Activated T-cell treated with anti-CD3 and anti-CD28 coated beads for 24 hours (primary cell): ENCODE measurements at places on chromosomes 11 and 22.

DNA sequence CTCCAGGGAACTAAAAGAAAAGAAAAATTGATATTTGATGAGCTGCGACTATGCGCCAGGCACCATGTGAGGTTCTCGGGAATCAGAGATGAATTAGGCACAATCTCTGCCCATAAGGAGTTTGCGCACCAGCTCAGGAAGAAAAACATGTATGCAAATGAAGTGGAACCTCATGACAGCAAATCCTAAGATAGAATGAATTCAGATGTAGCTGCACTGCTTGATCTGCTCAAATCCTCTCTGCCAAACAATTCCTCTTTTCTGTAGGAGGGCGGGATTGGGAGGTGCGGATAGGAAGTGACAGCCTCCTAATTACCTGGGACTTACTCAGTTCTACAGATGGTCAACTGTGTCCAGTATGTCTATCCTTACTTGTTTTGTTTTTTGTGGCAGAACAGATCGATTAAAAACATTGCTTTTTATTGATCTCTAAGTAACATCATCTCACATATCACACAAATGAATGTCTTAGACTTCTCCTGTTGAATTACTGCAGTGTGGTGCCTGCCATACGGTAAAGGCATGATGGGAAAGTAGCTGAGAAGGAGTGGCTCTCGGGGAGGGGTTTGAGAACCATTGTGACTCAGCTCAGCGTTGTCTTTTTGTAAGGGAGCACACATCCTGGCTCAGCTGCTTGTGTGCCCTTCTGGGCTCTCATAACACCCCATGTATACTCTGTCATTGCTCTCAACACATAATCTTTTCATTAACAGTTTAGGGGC lies 13.9 kb downstream of the CRTAM start:
- DNase-seq: peak; percentile 24

- no peak for DNase-seq
Observed at GRCh38 chr11:95245581-95245980, 14.6 kb upstream of the SESN3 start.

DNA sequence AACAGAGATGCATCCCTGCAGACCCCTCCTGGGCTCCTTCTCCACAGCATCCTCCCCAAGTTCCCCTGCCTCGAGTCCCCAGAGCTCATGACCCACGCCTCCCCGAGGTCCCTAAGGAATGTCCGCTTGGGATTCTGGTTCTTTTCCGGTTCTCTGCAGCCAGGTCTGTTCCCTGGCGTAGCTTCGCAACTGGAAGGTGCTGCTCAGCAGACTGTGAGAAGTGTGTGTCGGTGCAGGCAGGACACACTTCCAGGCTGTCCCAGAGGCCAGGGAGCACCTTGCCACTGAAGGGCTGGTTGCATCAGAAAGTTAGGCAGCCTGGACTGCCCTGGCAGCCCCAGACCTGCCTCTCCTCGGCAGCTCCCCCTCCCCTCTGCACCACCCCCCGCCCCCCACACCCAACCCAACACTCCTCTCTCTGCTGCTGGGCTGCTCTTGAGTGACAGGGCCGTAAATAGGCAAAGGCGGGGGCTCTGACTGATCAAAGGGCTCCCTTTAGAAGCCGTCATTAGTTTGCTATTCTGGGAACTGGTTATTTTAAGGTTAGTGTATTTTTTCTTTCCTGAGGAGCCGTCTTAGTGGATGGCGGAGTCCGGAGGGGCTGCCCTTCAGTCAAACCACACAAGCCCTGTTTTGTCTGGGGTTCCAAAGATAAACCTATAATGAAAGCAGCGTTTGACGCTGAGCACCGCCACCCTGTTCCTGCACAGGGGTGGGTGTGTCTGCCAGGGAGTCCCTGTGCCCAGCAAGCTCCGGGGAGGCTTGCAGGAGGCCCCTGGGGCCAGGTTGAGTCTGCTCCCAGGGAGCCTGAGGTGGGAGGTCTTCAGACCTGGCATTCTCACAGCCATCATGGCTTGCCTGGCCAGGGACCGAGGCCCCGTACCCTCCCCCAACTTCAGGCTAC lies 88.6 kb upstream of the KCNQ1OT1 start:
- DNase-seq: no peak

DNA sequence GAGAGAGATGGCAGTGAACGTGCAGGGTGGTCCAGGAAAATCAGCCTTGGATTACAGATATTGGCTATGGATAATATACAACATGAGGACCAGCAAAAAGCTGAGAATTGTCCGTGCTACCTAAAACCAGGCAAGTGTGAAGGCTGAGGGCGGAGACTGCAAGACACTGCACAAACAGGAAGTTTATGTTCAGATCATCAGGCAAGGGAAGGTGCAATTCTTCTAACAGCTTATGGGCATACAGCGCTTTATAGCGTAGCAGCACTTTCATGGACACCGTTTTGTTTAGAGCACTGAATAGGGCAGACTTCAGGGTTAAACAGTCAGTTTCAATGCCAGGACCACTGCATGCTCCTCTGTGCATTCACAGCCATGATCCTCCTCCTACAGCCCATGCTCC lies 93.1 kb upstream of the TMEM45B start:
- no peak for DNase-seq

DNA sequence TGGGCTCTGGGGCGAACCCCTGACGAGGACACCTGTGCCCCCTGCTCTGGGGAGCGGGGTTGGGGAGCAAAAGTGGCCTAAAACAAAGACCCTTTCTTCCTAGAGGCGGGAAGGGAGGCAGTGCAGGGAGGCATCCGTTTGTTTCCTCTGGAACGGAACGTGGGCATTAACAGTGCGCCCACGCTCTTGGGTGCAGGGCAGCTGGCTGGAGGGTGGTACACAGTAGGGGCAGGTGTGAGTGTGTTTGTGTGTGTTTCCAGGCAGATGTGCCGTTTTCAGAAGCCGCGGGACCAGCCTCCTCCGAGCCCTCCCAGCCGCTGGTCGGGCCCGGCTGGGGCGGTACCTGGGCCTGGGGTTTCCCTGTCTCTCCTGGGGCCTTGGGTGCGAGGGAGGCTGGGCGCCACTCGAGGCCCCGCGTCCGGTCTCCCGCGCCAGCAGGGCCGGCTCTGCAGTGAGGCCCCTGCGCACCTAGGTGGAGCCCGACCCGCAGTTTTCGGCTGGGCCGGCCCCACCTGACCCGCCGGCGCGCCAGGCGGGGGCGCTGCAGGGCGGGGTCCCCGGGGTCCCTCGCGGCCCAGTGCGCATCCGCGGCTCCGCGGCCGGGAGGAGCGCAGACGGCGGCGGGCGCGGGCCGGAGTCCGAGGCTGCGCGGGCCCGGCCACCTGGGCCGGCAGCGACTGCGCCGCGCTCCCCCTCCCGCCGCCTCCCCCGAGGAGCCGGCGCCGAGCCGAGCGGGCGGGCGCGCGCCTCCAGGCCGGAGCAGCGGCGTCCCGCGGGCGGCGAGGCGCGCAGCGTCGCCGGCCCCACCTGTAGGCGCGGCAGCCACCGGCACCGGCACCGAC lies 1252.7 kb downstream of the BRD1 start:
- peak; percentile 3 for DNase-seq

GRCh38 chr11:13635804-13636203 lies 32.7 kb upstream of the FAR1 start:
- no peak for DNase-seq
